Stimulated activated naive CD4-positive, alpha-beta T cell treated with Interleukin-2 at 50 U/mL for 16 hours (primary cell): ENCODE measurements at places on chromosomes 7 and 10.

- no peak for DNase-seq
Observed at GRCh38 chr10:36188461-36188860, 546.4 kb upstream of the FZD8 start.

- no peak for DNase-seq
Observed at GRCh38 chr7:6307762-6308161, 35.3 kb upstream of the CYTH3 start.

GRCh38 chr7:82049891-82050533 lies 280.2 kb upstream of the HGF start:
- DNase-seq, result no peak

DNA sequence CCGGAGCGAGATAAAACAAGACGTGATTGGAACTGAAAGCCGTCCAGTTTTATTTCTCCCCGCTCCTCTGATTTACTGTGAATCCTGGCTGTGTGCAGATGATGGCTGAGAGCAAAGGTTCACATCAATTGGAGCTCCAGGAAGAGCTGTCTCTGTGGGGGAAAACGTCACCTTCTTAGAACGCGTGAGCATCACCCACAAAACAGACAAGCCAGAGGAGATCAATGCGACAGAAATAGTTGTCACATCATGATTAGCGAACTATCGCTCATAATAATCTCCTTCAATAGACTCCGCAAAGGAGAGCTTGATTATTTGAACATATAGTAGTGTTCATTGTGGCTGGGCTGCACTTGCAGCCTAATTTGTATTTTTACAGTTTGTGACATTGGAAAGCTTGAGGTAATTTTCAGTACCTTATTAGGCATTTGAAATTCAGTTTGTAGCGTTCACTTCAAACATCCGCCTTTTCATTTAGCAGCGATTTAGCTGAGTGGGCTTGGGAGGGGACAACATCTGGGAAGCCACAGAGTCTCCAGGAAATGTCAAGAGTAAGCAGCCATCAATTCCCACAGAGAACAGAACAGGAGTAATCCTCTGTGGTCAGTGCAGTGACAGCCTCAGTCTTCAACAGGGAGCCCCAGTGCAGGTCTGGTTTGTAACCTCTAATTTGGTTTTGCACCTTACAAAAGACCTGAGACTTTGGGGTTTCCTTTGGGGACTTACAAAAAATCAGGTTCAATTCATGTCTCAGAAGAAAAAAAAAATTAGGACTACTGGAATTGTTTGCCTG lies 276.8 kb upstream of the PFKP start:
- no peak for DNase-seq

GRCh38 chr7:95501261-95501832 lies 15.6 kb downstream of the ASB4 start:
- no peak for DNase-seq
